ENCODE measurements at places on chromosomes 4 and X. TPM values are rescaled to one million over a fixed set of nuclear protein-coding genes. Genes with fewer than 3 reads are reported as not detected.
A peak's percentile ranks its signal among the peaks of the same experiment; 100 is the strongest.

DNA sequence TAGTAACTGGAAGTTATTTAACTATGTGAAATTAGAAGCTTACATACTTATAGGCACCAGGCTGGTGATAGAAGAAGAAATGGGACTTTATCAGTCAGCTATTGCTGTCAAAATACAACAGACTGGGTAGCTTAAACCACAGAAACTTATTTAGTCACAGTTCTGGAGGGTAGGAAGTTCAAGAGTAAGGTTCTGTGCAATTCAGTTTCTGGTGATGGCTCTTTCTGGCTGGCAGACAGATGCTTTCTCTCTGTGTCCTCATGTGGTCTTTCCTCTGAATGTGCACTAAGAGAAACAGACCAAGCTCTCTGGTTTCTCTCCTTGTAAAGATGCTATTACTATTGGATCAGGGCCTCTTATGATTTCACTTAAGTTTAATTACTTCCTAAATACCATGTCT lies 92.1 kb upstream of the ANKRD50 start:
- no peak for DNase-seq

GRCh38 chr4:186725469-186726425 lies 2.1 kb upstream of the FAT1 start:
- DNase-seq, result peak; percentile 95

ELF4 gene
- 19.6 TPM for total RNA-seq

DNA sequence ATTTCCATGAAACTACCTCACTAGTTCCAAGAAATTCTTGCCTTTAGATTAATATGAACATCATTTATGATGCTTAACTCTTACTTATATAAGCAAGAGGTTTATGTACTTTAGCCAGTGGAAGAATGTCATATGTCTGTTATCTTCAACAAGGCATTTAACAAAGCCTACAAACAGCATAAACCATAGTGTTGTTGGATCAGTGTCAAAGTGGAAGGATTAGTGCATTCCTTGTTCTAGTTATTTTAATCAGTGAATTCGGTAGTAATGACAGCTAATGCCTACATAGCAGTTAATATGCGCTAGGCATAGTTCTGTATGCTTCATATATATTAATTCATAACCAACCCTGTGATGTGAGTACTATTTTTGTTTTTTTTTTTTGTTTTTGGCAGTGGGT lies 3.1 kb downstream of the PI4K2B start:
- DNase-seq, result no peak

DNA sequence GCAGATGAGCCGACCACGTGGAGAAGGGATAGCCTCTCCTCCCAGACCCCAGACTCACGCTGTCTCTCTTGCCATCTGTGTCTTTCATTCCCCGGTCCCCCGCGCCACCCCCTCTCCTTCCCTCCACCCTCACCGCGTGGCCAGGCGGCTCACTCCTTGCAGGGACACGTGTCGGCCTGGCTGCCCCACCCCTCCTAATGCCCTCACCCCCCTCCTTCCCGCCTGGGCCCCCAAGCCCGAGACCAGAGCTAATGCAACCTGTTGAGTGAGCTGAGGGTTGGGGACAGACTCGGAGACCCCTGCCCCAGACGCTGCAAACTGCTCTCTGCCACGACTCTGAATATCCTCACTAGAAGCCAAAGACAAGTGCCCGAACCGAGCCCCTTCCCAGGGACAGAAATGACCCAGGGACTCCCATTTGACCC lies 1.8 kb downstream of the SLC38A5 start:
- DNase-seq, result peak; percentile 43

DNA sequence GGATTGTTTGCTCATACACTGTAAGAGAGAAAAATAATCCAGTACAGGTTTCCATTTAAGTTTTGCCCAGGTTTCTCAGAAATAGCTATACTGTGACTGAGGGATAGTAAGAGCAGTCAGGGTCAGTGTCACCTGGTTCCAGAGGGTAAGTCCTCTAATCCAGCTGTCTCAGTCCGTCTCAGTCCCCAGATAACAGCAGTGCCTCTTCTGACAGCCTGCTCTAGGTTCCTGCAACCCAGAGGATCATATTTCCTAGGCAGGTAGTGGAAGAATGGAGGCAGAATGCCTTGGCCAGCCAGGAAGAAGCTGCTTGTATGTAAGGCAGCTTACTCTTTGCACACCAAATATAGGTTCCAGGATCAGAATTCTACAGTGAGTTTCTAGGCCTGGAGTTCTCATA lies 22.6 kb upstream of the GNRHR start:
- DNase-seq, result no peak

GRCh38 chrX:44157858-44158257 lies 184.7 kb upstream of the NDP start:
- no peak for DNase-seq

- DNase-seq, result no peak
Measured at GRCh38 chrX:53253293-53254020, 27.9 kb downstream of the IQSEC2 start.

MAGEA2 gene
- not detected for total RNA-seq

Data from stomach (tissue), 19 donors.